ENCODE measurements at places on chromosomes 1 and 21.

DNA sequence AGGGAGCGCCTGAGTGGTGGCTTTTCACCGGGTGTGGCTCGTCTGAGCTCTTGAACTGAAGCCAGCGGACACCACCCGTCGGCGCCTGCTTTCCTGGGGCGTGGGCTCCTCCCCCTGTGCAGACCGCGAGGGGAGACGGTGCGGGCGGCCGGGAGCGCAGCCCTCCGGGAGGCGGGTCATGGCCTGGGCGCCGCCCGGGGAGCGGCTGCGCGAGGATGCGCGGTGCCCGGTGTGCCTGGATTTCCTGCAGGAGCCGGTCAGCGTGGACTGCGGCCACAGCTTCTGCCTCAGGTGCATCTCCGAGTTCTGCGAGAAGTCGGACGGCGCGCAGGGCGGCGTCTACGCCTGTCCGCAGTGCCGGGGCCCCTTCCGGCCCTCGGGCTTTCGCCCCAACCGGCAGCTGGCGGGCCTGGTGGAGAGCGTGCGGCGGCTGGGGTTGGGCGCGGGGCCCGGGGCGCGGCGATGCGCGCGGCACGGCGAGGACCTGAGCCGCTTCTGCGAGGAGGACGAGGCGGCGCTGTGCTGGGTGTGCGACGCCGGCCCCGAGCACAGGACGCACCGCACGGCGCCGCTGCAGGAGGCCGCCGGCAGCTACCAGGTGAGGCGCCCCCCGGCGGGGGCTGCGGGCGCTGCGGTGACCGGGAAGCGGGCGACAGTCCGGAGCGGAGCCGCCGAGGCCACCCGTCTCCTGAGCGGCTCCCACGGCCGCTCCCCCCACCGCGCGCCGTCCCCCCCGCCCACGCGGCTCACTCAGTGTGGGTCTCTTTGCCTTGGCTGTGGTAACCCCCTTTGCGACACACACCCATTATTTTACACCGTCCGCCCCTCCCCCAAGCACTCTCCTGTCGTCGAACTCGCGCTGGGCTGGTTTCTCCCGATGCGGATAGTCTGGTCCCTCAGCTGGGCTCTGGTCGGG lies at the start of gene TRIM58:
TSS of gene TRIM58 (plus strand) at position 119 of the 916 bp plus-strand sequence. CDS start at position 179, 60 bp downstream.
- DNase-seq = no peak

DNA sequence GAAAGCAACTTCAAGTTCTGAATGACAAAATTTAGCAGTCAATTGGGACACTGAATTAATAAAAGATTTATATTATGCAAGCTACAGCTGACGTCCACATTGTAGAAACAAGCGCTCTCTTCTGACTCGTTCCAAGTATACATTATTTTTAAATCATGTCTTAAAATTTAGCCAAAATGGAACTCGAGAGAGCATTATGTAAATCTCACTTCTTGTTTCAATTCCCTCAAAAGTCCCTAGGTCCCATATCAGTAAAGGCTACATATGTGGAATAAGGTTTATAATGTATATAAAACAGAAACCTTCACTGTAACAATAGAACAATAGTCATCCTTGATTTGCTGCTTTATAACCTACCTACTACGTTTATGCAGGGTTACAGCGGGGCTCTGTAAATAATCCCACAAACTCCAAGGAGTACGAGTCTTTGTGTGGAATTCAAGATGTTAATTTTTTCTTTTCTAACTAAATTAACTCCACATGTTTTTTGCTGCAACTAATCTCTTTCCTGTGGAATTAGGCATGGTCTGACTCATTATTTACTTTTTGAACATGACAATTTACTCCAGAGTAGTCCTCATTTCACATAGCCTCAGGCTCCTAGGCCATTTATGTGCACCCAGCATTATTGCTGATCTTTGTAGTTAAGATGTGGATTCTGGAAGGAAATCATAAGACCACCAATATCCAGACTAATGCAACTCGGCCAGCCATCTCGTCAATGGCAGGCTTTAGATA lies 785.1 kb downstream of the LTN1 start:
- no peak for DNase-seq

DNA sequence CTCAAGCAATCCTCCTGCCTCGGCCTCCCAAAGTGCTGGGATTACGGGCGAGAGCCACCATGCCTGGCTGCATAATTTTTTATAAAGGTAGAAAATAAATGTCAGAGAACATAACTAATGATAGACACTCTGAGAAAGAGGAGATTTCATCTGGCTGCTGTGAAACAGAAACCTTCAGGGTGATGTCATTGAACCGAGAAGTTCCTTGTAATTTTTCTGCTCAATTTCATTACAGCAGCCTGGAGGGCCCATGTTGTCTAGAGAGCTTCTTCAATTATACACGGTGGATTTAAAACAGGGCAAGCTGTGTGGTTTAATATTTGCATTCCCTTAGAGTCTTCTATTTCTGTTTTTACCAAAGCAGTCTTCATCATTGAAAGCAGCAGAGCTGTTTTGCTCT lies 64.3 kb upstream of the MORC3 start:
- DNase-seq = no peak

GRCh38 chr1:182709225-182709764 lies 24.9 kb upstream of the RGS8 start:
- no peak for DNase-seq

DNA sequence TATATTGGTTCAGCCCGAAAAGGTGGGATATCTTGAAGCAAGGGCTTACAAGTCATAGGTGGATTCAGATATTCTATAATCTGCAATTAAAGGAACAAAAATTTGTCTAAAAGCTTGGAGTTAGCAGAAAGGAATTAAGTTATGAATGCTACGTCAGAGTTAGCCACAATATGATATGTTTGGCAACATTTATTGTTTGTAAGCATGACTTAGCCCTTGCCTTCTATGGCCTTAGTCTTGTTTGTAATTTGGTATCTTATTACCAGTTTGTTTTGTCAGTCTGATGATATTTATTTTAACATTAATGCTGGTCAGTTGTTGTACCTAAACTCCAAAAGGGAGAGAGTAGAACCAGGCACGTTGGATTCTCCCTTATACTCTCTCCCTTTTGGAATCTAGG lies 43.1 kb upstream of the SUCO start:
- DNase-seq = no peak

DNA sequence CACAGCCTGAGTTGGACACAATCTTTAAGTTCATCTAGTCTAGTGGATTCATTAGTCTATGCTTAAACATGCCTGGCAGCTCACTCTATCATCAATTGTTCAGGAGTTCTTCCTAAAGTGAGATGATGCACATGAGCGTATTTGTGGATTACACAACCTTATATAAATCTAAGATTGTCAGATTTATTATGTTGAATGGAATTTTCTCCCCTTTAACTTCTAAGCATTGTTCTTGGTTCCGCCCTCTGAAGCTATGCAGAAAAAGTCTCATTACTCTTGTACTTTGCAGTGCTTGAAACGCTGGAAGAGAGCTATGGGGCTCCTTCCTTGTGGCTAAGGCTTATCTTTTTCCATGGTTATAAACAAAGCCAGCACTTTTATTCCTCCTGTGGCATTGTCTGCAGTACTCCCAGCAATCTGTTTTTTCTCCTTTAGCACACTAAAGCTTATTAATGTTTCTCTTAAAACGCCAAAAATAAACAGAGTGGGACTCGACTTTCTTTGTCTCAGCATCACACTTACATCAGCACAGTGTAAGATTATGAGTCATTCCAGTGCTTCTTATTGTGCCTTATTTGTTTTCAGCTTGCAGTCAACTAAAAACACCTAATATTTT lies 316.8 kb upstream of the CAMK1G start:
- no peak for DNase-seq

GRCh38 chr1:101178688-101179491 lies 57.9 kb upstream of the S1PR1 start:
- no peak for DNase-seq

GRCh38 chr1:175319912-175320230 lies 127.3 kb upstream of the KIAA0040 start:
- DNase-seq = no peak

- DNase-seq = no peak
These were observed 51.9 kb upstream of the CYP2J2 start for GRCh38 chr1:59978511-59978910.

GRCh38 chr1:230507666-230508402 lies 81.7 kb upstream of the PGBD5 start:
- DNase-seq = no peak

GRCh38 chr1:78716186-78716585 lies 66.6 kb downstream of the IFI44 start:
- DNase-seq = no peak

- DNase-seq = no peak
These were observed 3.2 kb downstream of the LYPLA2 start for GRCh38 chr1:23793861-23794731.

GRCh38 chr1:172834609-172835008 lies 175.7 kb downstream of the FASLG start:
- DNase-seq = no peak

DNA sequence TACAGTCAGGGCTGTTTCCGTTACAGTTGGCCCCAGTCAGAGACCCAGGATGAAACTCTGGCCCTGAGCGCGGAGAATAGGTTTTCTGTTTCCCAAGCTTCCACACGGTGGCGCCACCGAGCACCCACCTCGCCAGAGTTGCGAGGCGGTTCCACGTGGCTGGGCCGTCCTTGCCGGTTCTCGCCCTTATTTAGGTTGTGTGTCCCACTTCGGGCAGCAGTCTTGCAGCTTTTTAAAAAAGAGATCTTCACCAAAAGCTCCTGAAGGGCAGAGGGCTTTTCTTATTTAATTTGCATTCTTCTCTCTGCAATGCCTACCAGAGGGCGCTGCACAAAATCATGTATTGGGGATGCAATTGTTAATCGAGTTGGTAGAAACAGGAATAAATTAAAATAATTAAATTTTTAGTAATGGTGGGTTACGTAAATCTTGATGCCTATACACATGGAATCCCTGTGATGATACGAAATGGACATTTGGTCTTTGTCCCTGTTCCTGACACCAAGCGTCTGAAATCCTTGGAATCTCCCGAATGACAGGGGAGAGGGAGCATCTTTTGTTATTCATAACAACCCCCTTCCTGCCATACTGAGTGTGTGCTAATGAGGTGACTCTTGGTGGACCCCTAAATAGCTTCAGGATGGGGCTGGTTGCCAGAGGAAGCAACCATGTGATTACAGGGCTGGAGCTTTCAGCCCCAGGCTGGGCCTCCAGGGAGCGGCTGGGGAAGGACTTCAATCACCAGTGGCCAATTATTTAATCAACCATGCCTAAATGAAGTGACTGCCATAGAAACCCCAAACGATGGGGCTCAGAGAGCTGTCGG lies 5.6 kb upstream of the S100A7 start:
- DNase-seq = peak; percentile 76

DNA sequence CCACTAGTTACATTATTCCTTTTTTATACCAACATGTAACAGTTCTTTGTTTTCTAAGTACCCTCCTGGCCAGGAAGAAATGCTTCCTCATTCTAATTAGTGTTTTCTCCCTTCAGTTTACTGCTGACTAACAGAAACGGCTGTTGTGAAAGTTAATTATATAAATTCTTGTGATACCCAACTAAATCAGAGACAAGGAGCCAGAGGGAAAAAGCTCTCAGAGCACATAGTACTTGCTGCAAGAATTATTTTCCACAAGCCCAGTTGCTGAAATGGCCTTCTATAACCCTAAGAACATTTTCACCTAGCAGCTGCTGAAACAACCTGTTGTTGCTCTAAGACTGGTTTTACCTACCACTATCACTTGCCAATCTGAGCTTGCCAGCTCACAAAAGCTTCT lies 82.4 kb downstream of the FAF1 start:
- no peak for DNase-seq

DNA sequence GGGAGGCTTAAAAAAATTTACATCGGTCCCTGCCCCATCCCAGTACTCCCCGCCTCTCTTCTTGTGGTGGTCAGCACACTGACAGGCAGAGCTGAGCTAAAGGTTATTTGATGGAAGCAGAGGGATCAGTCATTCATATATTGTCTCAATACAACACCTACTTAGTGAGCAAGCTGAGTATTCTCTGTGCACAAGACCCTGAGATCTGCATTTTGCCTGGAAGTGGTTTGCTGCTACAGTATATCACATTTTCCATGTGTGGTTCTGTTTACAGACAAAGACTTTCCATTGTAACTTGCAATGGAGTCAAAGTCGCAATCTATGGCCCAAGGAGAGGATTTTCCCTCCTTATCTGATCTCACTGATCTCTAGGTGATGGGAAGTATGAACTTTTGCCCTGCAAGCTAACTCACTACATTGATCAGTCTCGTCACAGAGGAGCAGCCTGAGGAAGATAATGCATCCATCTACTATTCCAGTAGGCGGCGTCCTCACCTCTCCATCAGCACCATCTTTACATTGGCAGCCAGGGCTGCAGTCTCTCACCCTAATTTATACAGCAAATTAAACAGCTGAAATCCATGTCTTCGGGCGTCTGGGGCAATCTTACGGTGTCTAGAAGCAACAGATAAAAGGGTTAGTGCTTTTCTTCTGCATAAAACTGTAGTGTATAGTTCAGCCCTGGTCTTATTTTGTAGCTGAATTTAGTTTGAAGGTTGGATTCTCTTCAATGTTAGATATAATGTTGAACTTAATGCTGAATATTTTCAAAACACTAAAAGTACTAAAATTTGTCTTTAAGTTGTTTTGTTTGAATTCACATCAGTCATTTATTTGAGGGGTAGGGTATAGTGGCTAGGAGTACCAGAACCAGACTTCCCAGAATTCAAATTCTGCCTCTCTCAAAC lies 3.2 kb upstream of the TRAF5 start:
- peak; percentile 80 for DNase-seq

DNA sequence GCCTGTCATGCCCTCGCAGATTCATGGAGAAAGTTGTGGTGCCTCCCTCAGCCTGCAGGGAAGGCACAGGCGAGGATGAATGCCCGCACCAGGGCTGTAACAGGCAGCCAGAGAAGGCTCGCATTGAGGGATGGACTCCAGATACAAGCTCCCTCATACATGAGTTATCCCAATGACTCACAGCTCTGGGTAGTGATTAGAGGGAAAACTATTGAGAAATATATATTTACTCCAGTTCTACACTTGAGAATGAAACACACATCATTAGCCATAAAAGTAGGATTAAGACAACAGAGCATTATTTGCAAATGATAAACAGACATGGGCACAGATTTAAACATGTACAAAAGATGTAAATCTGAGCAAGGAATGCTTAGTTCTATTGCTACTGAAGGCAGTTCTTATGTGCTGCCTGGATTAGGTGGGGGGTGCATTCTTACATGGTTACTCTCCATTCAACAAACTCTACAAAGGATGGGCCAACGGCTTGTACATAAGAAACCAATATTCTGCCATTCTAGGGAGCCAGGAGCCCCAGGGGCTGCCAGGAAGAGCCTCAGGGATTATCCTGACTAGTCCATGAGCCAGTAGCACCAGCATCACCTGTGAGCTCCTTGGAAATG lies 97.9 kb downstream of the CSMD2 start:
- DNase-seq = no peak

GRCh38 chr1:38047603-38048141 lies 1.1 kb upstream of the POU3F1 start:
- peak; percentile 87 for DNase-seq

DNA sequence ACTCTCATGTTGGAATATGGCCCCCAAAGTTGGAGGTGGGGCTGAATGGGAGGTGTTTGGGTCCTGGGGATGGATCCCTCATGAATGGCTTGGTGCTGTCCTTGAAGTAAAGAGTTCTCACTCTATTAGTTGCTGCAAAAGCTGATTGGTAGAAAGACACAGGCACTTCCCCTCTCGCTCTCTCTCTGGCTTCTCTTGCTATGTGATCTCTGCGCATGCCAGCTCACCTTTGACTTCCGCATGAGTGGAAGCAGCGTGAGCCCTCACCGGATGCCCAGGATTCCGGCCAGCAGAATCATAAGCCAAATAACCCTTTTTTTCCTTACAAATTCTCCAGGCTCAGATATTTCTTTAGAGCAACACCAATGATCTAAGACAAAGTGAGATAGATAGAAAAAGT lies 20.9 kb upstream of the CCSAP start:
- DNase-seq = no peak
